Esophagus squamous epithelium (tissue), 5 donors: ENCODE measurements at places on chromosomes 13 and 19.

DNA sequence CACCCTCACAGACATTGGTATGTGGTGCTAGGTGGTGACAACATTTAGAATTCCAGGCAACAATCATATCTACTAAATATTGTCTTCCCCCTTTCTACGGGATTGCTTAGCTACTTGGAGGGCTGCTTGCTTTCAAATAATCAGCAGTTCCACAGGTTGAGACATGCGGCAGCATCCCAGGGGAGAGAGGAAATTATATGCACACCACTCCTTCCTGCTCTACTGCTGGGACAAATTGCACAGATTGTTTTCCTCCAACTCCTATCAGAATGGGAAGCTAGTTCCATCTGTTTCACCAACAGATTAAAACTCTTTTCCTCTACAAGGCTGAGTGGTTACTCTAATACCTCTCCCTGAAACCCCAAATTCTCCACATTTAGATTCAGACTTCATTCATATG lies 275.4 kb downstream of the DNAJC15 start:
- no peak for DNase-seq

GRCh38 chr19:46714444-46715106 lies 2.3 kb downstream of the PRKD2 start:
- no peak for DNase-seq

DNA sequence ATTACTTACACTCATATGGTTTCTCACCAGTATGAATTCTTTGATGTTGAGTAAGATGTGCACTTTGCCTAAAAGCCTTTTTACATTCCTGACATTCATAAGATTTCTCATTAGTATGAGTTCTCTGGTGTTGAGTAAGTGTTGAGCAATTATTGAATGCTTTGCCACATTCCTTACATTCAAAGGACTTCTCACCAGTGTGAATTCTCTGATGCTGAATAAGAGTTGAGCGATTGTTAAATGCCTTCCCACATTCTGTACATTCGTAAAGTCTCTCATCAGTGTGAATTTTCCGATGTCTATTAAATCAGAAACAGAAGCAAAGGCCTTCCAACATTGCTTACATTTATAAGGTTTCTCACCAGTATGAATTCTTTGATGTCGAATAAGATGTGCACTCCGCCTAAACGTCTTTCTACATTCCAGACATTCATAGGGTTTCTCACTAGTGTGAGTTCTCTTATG lies 14.2 kb upstream of the ZFP30 start:
- no peak for DNase-seq

GRCh38 chr13:39401046-39401705 lies 201.8 kb downstream of the LHFPL6 start:
- no peak for DNase-seq

DNA sequence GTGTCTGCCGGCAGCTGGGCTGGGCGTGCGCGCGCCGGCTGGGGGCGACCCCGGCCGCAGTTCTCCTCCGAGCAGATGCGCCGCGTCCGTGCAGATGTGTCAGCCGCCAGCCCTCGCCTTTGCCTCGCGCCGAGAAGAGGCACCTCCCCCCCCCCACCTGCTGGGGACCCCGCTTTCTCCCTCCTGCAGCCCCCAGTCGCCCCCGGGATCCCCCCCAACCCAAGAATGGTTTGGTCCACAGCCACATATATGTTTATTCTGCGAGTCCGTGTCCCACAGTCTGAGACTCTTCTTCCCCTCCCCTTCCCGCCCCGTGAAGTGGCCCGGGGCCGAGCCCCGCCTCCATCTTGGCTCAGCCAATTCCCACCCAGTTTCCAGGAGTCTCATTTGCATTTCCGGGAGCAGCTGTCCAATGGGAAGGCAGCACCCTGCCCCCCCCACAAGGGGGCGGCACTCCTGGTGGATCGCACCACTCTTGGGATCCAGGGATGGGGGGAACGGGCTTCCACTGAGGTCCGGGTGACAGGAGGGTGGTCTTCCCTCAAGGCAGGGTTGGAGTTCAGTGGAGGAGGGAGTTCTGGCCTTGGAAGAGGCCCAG lies 8.6 kb downstream of the ISOC2 start:
- DNase-seq: no peak

GRCh38 chr13:24631922-24632321 lies 48.3 kb upstream of the ATP12A start:
- no peak for DNase-seq

- DNase-seq: no peak
Measured at GRCh38 chr13:53460796-53461195, 432.2 kb downstream of the OLFM4 start.

- no peak for DNase-seq
Measured at GRCh38 chr13:20001366-20002190, 43.1 kb downstream of the ZMYM2 start.

GRCh38 chr13:84481958-84482357 lies 599.7 kb upstream of the SLITRK1 start:
- no peak for DNase-seq

DNA sequence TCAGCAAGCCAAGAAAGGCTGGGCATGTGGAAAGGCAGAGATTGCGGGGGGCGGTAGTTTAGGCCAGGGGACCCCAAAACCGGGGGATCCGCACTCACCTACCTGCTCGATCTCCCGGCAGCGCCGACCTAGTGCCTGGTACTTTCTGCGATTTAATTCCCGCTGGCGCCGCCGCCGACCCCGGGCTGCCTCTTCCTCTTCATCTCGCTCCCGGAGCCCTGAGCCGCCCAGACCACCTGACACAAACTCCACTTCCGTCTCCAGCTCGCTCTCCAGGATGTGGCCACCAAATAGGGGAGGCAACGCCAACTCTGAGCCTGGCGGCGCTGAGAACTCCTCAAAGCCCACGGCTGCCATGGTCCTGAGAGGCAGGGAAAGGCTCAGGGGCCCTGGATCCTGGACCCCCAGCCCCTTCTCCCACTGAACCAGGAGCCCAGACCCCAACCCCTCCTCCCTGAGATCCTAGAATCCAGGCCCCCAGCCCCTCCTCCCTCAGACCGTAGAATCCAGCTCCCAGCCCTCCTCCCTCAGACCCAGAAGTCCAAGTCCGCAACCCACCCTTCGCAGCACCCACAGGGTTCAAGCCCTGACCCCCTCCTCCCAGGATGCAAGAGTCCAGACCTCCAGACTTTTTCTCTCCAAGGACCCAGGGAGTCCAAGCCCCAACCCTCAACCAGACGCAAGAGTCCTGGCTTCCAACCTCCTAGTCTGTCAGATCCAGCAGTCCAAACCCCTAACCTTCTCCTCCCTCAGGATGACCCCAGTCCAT lies 933 bp downstream of the TFPT start:
- no peak for DNase-seq

GRCh38 chr13:21777166-21777565 lies 106.3 kb downstream of the FGF9 start:
- DNase-seq: no peak

- DNase-seq: no peak
Measured at GRCh38 chr19:13172346-13173138, 22.3 kb downstream of the IER2 start.

DNA sequence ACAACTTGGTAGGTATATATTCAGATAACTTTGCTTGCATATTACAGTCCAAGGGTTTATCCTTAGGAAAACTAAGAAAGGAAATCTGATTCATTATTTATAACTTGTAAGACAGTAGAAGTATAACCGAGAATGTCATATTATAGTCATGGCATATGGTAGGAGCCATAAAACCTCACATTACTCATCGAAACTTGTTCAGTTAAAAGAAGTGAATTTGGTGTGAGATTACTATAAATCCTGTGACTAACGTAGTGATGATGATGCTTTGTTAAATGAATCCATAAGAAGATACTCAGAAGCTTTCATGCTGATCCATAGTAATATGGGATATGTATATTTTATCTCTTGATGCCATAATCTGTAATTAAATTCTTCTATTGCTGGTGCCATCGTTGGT lies 57.3 kb downstream of the MTUS2 start:
- no peak for DNase-seq

DNA sequence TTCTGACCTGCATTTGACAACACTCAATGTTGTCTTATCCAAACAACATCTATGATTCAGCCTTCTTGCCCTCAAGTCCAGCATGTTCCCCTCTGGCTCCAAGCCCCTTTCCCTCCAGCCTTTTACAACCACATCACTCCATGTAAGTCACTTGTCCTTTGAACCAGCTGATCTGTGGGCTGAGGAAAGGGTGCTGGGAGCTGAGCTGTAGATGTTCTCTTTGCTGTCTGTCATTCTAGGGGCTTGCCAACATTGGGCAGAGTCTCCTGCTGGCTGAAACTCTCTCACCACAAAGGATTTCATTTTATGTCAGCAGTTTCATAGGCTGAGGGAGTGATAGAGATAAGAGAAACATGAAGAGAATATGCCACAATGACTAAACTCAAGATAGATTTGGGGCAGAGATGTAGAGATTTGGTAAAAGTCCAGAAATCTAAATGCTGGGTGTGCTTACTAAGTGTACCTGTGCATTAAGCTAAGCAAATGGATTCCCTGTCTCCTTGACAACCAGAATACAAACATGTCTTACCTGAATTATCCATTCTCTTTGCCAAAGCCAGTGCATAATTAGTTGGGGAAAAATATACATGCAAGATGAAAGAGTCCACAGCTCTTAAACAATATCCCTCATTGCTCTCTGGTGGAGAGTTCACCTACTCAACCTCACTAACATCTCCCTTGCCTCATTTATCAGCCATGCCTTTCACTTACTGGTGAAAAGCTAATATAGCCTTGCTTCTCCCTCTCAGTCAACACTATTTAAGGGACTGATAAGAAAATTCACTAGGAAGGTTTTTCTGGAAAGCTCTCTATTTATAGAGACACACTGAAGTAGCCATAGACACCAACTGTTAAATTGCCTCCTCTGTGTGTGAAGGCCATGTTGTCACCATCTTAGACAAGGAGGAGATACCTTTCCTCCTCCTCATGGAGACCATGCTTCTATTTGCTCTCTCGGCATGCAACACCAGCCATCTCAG lies 175.5 kb upstream of the SERP2 start:
- DNase-seq: no peak

DNA sequence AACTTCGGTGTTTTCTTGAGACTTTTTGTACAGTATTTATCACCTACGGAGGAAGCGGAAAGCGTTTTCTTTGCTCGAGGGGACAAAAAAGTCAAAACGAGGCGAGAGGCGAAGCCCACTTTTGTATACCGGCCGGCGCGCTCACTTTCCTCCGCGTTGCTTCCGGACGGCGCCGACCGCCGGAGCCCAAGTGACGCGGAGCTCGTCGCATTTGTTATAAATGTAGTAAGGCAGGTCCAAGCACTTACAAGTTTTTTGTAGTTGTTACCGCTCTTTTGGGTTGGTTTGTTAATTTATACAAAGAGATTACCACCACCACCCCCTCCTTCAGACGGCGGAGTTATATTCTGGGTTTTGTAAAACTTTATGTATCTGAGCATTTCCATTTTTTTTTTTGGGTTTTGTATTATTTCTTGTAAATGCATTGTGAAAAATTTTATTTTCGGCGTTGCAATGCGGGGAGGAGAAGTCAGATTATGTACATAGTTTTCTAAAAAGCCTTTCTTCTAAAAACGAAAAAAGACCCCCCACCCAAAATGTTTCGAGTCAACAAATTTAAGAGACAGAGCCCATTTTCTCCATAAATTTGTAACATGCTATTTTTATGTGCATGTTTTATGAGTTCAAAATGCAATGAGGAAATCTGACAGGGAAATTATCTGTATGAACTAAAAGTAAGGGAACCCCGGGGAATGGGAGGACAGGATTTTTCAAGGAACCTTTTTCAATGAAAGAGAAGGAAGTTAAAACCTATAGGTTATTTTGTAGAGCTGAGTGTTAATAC lies 2.3 kb downstream of the SOX1 start:
- DNase-seq: no peak

- no peak for DNase-seq
Measured at GRCh38 chr19:41224632-41225031, 5.6 kb downstream of the AXL start.

GRCh38 chr13:90723381-90723780 lies 624.1 kb upstream of the MIR17HG start:
- DNase-seq: no peak

- DNase-seq: no peak
Measured at GRCh38 chr13:62887046-62887445, 1471.4 kb upstream of the PCDH20 start.

GRCh38 chr13:113417008-113417751 lies 36.1 kb downstream of the ADPRHL1 start:
- DNase-seq: no peak

DNA sequence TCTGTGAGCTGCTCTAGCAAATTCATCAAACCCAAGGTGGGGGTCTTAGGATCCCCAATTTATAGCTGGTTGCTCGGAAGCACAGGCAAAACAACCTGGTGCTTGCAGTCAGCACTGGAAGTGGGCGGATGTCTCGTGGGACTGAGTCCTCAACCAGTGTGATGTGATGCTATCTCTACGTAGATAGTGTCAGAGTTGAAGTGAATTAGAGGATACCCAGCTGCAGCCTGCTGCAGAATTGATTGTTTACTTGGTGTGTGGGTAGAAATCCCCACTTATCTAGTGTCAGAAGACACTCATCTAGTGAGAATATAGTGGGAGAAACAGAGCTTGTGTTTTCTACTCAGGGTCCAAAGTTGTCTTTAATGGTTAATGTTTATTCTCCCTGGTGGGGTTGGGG lies 63.3 kb downstream of the CBY2 start:
- DNase-seq: no peak

- no peak for DNase-seq
Measured at GRCh38 chr19:17847538-17848366, at the start of gene JAK3. Gene JAK3 (minus strand): TSS chr19:17847982. CDS start chr19:17844417, 3,565 bp downstream.

- DNase-seq: no peak
Measured at GRCh38 chr19:38284422-38284821, 19.6 kb upstream of the C19orf33 start.

GRCh38 chr13:39283072-39283471 lies 244.8 kb downstream of the NHLRC3 start:
- DNase-seq: no peak

GRCh38 chr13:113586661-113587479 lies 2.3 kb downstream of the TFDP1 start:
- DNase-seq: no peak

DNA sequence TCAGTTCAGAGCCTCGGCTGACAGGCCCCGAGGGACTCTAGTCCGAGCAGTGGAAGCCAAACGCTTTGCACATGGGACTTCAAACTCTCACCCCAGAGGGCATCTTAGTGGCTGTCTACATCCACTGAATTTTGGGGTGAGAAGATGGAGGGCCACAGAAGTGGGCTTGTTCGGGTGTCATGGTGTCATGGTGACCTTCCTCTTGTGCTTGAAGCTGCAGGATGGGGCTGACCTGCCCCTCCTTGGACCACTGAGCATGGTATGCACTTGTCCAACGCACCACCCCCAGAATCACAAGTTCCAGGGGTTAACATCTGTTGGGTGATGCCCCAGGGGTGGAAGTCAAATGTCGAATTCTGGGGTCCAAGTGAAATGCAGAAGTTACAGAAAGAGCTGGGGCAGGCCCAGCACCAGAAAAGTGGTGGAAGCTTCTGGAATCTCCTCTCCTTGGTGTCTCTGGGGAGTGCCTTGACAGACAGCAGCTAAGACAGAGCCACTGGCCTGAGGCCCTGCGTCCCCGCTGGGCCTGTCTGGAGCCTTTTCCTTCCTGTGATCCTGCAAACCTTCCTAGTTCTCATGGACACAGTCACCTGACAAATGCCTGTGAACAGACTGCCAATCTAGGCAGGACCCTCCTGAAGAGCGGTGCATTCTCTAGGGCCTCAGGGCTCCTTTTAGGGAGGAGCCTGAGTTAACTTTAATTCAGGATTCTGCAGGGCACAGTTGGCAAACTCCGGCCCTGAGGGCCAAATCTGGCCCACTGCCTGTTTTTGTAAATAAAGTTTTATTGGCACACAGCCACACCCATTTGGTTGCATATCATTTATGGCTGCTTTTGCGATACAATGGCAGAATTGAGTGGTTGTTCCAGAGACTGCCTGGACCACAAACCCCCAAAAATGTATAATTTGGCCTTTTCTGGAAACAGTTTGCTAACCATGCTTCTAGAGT lies 65.1 kb upstream of the RANBP3 start:
- no peak for DNase-seq

GRCh38 chr13:48029859-48030258 lies 7.7 kb upstream of the NUDT15 start:
- no peak for DNase-seq
